ENCODE measurements at places on chromosomes 7 and 10.

DNA sequence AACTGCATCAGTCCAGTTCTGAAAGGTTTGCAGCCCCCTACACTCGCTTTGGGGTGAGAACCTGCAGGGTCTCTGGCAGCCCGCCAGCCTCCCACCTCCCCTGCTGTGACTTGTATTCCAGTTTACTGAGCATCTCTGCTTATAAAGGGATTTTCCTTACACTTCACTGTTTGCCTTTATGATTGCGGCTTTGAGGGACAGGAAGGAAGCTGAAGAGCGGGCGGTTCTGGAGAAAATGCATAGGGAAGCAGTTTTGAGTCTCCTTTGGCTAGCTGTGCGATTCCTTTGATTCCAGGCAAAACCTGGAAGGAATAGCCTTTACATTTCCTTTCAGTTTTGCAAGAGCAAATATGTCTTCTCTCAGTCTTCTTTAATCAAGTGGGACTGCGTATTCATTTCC lies 65.0 kb upstream of the TRIM8 start:
- no peak for DNase-seq

DNA sequence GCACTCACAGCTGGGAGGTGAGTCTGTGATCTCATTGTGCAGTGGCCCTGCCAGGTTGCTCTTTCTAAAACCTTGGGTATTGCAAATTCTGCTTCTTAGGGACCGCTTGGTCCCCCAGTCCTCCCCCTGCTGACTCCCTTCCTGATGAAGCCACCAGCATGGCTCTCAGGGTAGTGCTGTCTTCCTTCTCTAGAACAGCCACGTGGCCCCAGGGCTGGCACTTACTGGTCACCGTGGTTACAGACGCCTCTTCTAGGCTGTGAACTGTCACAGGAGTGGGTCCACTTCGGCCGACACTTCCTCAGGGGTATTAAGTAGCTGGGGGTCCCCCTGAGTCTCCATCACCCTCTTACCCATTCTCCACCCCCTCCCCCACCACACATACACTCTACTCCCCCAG lies 2.7 kb upstream of the HTRA1 start:
- no peak for DNase-seq

DNA sequence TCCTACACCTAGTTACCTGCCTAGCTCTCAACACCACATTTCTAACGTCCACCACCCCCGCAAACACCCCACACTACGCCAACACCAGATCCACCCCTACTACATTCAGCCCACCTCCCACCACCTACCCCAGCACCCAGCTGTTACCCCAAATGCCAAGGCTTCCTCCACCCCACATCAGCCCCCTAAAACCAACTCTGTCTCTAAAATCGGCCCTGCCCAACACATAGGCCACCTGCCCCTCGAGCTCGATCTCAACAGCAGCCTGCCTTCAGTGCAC lies 53.3 kb upstream of the SLF2 start:
- no peak for DNase-seq

GRCh38 chr7:142788303-142789289 lies 17.8 kb downstream of the PRSS2 start:
- DNase-seq = no peak

- no peak for DNase-seq
Measured at GRCh38 chr10:26781797-26782196, 79.0 kb downstream of the ABI1 start.

All from NCI-H748 treated with DMSO at 0.1 percent for 48 hours (cell line).